T1000 (cell line): ENCODE measurements at places on chromosomes 1 and 21.
A peak's percentile ranks its signal among the peaks of the same experiment; 100 is the strongest.

GRCh38 chr1:59442492-59442891 lies 145.6 kb downstream of the FGGY start:
- DNase-seq: no peak

GRCh38 chr1:167412920-167413319 lies 105.4 kb downstream of the CD247 start:
- no peak for DNase-seq

- no peak for DNase-seq
Measured at GRCh38 chr1:92486251-92487077, at the start of gene GFI1. Gene GFI1, minus strand, starts transcription at chr1:92486925. Its CDS starts 3,438 bp downstream, at chr1:92483487.

- no peak for DNase-seq
Measured at GRCh38 chr1:97350662-97351061, 570.2 kb downstream of the DPYD start.

DNA sequence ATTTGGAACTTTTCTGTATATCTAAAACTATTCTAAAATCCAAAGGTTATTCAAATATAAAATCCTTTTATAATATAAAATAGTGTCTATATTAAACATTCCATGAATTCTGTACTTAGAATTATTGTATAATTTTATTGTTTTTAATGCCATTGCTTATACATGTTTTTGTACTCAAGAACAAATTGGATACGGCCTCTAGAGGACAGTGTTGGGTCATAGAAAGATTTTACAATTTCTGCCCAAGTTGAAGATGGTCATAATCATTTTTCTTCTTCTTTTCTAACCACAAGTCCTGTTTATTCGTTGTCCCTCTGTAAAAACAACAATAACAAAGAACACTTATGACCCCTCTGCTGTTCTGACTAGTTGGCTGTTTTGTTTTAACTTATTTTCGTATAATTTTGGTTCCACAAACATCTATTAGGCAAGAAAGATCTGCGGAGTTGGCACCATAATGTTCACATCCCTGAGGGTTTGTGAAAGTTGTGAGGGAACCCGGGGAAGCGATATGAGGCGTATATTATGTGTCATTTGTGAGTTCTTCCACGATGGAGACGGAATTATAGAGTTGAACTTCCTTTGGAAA lies 75.7 kb upstream of the KIF26B start:
- DNase-seq: no peak

GRCh38 chr1:6271554-6271953 lies 10.7 kb upstream of the GPR153 start:
- DNase-seq: no peak

DNA sequence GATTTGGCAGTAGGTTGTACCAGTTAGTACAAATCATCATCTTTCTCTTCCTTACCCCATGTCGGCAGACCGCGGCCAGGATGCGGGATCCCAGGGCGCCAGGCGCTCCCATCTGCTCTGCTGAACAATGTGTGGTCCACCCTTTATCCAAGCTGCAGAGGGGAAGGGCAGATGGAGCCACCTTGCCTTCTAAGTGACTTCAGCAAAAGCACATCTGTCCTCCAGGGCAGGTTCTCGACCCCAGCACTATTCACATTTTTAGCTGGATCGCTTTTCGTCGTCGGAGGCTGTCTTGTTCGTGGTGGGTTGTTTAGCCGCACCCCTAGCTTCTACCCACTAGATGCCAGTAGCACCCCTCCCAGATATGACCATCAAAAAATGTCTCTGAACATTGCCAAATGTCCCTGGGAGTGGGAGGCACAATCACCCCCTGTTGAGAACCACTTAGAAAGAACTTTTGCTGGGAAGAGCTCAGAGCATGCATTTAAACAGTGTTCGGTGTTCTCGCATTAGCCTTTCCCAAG lies 58.1 kb upstream of the SIM2 start:
- no peak for DNase-seq

- no peak for DNase-seq
Measured at GRCh38 chr1:34176830-34177603, at the start of gene C1orf94. Gene C1orf94, plus strand, starts transcription at chr1:34176907. Its CDS starts 883 bp downstream, at chr1:34177790.

DNA sequence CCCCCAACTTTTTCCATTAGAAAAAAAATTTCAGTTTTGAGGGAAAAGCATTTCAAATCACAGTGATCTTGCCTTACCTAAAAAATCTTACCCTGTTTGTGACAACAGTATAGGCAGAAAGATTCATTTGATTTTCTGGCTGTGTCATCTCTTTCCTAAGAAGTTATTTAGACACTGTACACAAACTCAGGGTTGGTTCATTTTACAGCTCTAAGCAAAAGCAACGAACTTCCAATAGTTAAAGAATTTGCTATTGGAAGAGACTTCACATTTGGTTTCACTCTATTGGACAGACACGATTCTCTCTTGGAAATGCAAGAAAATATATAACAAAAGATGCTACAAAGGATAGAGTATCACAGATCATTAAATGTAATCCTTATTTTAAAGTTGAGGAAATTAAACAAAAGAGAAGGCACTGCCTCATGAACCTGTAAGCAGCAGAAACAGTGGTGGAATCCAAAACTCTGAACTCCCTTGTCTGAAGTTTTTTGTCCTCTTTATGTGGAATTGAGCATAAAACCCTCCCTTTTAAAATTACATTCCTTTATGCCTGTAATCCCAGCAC lies 20.8 kb downstream of the EYA3 start:
- DNase-seq: no peak

DNA sequence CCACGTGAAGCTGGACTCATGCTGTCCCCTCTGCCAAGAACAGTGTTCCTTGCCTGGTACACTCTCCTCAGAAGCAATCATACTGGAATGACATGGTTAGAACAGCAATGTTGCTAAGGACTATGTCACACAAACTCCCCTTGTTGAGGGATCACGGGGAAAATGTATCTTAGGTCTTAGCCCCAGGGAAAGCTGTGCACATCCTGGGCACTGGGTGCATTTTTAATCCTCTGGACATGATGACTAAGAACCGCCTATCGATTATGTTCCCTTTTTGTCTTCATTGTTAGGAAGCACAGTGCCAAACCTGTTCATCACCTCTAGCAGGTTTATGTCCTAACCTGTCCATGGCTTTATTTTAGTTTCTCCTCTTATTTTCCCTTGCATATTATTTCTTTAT lies 115.1 kb downstream of the HIVEP3 start:
- no peak for DNase-seq

- DNase-seq: no peak
Measured at GRCh38 chr1:226085675-226086285, 23.3 kb downstream of the H3-3A start.

DNA sequence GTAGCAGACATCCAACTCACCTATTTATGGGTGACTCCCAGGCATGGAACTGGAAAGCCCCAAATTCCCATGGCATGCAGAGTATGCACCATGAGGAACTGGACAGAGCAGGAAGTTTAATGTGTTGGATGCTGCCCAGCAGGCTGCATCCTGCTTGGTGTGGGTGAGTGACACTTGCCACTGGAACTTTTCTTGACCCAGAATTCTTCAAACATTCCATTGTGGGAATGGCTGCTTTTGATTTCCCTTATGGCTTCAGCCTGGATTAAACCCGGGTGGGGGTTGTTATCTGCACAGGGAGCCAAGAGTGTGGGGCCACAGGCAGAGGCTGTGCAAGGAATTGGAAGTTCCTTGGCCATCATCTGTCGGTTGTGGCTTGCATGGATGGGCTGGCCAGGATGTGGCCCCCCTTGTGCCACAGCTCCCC lies 26.9 kb upstream of the BACE2 start:
- DNase-seq: no peak

DNA sequence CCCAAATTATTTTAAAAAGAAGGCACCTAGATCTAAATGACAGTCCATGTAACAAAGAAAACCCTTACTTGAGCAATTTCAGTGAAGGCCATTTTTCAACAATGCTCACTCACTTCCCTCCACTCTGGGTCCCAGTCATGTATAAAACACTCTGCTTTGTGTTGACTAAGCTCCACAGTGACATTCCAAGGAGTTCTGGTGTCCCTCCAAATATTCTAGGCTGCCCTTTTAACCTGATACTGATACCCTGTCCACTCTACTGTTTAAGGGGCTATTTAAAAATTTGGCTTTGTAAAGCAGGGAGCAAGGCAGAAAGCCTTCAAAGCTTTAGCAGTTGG lies 73.6 kb downstream of the GNG12 start:
- no peak for DNase-seq

GRCh38 chr1:207923121-207923520 lies 12.2 kb upstream of the CD34 start:
- no peak for DNase-seq

- no peak for DNase-seq
Measured at GRCh38 chr1:186286615-186287315, 88.3 kb downstream of the TPR start.

GRCh38 chr21:22244516-22244915 lies 1246.3 kb downstream of the NCAM2 start:
- DNase-seq: no peak

DNA sequence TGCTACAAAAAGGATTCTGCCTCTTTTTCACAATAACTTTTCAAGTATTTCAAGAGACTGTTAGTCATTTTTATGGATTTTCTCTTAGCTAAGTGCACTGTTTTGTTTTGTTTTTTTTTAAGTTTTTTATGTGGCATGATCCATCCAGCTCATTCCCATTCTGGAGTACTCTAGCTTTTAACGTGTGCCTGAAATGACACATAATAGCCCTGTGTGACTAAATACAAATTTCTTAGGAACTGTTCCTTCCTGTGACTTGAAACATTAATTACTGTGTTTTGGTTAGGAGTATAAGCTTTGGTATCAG lies 143.9 kb downstream of the HS2ST1 start:
- DNase-seq: no peak

DNA sequence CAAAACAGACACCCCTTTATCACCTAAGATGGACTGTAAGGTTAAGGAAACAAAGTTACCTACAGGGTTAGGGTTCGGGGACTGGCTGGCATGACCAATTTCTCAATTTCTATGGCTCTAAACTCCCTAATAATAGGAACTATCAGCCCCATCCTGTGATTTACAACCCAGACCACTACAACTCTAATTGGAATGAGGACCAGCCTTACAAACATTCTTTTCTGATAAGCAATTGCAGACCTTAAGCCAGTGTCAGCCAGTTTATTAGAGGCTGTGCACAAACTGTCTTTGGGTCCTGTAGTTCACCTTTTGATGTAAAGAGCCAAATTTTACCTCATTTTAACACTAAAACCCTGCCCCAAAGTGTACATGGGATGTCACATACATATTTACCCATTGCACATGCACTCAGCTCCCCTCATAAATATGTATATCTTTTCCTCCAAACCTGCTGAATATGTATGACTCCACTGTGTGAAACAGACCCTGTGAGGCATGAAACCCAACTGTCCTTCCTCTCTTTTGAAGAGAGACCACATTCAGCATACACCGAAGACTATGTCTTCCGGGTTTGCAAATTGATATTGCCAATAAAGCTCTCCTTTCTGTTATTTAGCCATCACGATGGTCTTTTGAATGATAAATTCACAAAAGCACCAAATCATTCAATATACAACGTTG lies 7.3 kb upstream of the APP start:
- no peak for DNase-seq

- no peak for DNase-seq
Measured at GRCh38 chr1:152220166-152221163, 3.5 kb downstream of the HRNR start.

DNA sequence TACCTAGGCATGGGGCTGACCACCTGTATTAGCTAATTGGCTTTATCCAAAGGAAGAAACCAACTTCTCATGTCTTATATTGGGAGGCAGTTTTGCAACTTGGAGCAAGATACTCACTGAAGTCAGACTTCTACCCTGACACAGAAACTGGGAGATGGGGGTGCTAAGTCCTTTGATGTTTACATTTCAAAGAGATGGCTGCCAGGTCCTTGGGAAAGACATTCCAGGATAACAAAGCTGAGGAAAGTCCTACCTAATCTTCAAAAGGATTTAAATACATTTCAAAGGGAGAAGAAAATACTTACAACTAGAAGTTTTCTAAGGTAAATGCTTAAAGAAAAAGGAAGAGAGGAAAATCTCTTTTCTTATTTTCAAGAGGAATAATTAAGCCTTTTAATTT lies 62.1 kb downstream of the FH start:
- no peak for DNase-seq

GRCh38 chr1:33381977-33382376 lies 48.9 kb downstream of the PHC2 start:
- no peak for DNase-seq

DNA sequence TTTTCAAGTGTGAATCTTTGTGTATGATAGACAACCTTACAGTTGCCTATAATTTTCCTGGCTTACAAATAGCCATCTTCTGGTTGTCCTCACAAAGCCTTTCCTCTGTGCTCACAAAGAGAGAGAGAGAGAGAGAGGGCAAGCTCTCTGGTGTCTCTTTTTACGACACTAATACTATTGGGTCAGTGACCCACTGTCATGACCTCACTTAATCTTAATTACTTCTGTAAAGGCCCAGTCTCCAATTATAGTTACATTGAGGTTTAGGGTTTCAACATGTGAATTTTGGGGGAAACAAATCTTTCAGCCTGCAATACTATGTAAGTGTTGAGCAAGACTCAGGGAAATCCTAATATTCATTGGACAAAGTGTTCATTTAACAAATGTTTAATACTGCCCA lies 167.4 kb upstream of the COL11A1 start:
- no peak for DNase-seq

GRCh38 chr1:28790377-28791035 lies 21.5 kb upstream of the OPRD1 start:
- no peak for DNase-seq

DNA sequence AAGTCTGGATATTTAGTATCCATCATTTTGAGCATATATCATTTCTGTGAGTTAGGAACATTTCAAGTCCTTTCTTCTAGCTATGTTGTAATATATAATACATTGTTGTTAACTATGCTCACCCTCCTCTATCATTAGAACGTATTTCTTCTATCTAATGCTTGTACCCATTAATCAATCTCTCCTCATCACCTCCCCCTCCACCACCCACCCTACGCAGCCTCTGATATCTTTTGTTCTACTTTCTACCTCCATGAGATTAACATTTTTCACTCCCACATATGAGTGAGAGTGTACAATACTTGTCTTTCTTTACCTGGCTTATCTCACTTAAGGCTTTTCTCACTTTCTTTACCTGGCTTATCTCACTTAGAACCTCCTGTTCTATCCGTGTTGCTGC lies 156.2 kb downstream of the FMN2 start:
- DNase-seq: no peak

DNA sequence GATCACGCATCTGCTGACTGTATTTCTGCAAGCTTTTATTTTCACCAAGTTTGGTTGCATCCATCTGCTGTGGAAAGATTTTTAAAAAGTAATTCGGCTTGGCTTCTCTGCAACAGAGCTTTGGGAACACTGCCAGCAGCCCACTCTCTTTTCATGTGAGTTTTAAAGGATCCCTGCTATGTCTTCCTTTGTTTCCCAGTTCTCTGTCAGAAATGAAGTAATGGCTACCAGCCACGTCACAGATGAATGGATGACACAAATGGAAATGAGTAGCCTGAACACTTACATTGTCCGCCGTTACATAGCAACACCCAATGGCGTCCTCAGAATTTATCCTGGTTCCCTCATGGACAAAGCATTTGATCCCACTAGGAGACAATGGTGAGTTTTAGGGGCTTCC lies 80.6 kb upstream of the RAVER2 start:
- no peak for DNase-seq

GRCh38 chr1:3772027-3772714 lies 378 bp upstream of the SMIM1 start:
- peak; percentile 77 for DNase-seq
